Liver (tissue), 10 donors: ENCODE measurements at places on chromosomes 3 and 15. TPM values are rescaled to one million over a fixed set of nuclear protein-coding genes. Genes with fewer than 3 reads are reported as not detected.

- H3K27me3 ChIP-seq: no peaks in the 10 kb centered on the region
- no peaks in the 10 kb centered on the region for H3K36me3 ChIP-seq
- no peak for DNase-seq
- H3K4me1 ChIP-seq: no peaks in the 10 kb centered on the region
- no peak overlapping the region for H3K27ac ChIP-seq
Observed at GRCh38 chr15:32646291-32646690, 4.8 kb downstream of the SCG5 start.

DNA sequence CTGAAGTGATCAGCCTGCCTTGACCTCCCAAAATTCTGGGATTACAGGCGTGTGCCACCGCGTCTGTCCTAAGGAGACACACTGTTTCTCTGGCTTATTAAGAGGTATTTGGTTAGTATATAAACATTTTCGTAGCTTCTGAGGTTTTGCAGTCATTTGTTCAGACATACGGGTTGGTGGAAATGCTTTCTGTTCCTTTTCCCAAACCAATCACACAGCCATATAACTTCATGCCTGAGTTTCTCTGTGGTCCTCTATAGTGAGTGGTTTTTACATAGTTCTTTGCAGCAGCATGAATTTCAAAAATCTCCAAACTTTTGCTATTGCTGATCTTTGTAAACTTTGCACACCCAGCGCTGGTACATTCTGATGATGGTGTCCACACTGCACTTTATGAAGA is 100.5 kb downstream of the AKAP13 start:
- no peak overlapping the region for H3K4me3 ChIP-seq
- no peaks in the 10 kb centered on the region for H3K27me3 ChIP-seq
- H3K27ac ChIP-seq: no peak overlapping the region
- H3K36me3 ChIP-seq: no peaks in the 10 kb centered on the region

DNA sequence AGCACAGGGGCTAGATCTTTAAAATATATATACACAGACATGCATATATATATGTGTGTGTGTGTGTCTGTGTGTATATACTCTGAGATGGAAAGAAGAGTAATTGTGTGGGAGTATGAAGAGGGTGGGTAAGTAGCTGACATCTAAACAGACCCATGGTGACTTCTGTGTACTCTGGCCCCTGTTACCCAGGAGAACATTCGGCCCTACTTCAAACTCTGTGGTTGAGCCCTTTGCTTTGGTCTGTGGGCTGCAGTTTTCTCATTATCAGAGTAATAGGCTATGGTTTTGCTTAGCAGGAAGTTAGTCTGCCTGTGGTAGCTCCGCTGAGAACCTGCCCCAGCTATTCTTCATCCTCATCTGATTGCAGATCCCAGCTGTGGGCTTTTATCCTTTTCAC is 141.4 kb downstream of the RBPMS2 start:
- H3K4me1 ChIP-seq: peaks cover 23% of the 10 kb centered on the region
- no peak for DNase-seq
- H3K36me3 ChIP-seq: peaks cover 3% of the 10 kb centered on the region

SSUH2 gene
- 2.1 TPM for total RNA-seq

DNA sequence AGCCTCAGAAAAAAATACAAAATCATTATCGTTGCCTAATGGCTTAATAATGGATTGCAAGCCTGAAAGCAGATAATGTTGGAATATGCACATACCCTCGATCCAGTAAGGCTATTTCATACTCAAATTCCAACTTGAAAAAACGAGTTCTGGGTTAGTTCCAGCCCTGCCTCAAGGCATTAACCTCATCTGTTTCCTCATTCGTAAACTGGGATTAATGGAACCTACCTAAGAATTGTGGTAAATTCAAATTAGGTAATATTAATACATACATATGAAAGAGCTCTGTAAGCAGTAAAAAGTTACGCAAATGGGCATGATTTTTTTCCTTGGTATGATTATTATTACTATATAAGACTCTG is 107.5 kb downstream of the SRGAP3 start:
- no peaks in the 10 kb centered on the region for H3K36me3 ChIP-seq
- no peak overlapping the region for H3K4me3 ChIP-seq
- no peaks in the 10 kb centered on the region for H3K27me3 ChIP-seq
- DNase-seq: no peak
- H3K4me1 ChIP-seq: no peaks in the 10 kb centered on the region

KNG1 gene
- 605 TPM for total RNA-seq

GRCh38 chr15:89824607-89824867 is 9.9 kb upstream of the ANPEP start:
- no peak for DNase-seq
- H3K4me3 ChIP-seq: no peak overlapping the region
- H3K27ac ChIP-seq: no peak overlapping the region

GRCh38 chr3:179156170-179156569 is 8.0 kb downstream of the PIK3CA start:
- no peak overlapping the region for H3K4me3 ChIP-seq
- H3K4me1 ChIP-seq: peaks cover 5% of the 10 kb centered on the region
- DNase-seq: no peak
- H3K27me3 ChIP-seq: no peaks in the 10 kb centered on the region
- no peak overlapping the region for H3K27ac ChIP-seq

DNA sequence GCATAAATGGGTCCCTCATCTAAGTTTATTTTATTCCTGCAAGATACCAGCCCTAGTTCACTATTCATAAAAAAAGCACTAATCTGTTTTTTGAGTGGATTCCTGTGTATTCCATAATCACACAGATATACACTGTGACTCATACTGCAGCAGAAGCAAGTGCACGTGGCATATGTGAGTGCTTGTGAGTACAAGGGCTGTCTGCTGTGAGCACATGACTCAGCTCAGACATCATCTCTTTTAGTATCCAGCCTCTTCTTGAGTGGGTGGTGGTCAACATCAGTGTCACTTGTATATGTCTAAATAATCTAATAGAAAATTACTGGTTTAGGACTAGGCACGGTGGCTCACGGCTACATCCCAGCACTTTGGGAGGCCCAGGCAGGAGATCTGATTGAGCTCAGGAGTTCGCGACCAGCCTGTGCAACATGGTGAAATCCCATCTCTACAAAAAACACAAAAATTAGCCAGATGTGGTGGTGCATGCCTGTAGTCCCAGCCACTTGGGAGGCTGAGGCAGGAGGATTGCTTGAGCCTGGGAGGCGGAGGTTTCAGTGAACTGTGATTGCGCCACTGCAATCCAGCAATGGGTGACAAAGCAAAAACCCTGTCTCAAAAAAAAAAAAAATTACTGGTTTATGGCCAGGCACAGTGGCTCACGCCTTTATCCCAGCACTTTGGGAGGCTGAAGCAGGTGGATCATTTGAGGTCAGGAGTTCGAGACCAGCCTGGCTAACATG is 49.8 kb downstream of the NIPA2 start:
- H3K4me1 ChIP-seq: no peaks in the 10 kb centered on the region
- H3K4me3 ChIP-seq: no peak overlapping the region
- no peak overlapping the region for H3K27ac ChIP-seq
- DNase-seq: no peak
- peaks cover 10% of the 10 kb centered on the region for H3K36me3 ChIP-seq

DNA sequence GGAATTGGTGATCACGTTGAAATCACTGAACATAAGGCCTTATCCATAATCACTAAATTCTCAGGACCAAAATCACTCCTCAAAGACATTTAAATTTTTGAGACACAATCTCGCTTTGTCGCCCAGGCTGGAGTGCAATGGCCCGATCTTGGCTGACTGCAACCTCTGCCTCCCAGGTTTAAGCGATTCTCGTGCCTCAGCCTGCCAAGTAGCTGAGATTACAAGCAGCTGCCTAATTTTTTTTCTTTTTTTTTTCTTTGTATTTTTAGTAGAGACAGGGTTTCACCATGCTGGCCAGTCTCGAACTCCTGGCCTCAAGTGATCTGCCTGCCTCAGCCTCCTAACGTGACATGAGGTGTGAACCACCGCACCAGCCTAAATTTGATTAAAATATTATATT is 61.7 kb downstream of the PLOD2 start:
- peaks cover 12% of the 10 kb centered on the region for H3K4me1 ChIP-seq
- no peaks in the 10 kb centered on the region for H3K27me3 ChIP-seq
- H3K27ac ChIP-seq: no peak overlapping the region

DCBLD2 gene
- total RNA-seq: 14.7 TPM

DNA sequence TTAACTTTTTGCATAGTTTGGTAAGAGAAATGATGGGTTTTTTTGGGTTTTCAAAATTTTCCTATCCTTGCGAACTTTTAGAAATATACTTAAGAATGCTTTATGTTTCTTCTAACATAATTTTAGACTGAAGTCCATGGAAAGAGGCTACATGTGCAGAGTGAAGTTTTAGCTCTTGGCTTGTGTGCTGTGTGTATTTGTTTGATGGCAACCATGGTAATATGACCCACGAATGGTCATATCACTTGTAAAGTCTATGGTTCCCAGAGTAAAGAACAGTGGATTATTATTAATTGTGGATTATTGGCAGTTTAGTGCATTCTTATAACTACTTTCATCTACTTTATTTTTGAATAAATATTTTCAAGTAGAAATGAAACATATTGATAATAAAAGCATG is 124.0 kb upstream of the GOLGA6L4 start:
- no peak overlapping the region for H3K4me3 ChIP-seq
- DNase-seq: no peak
- H3K27me3 ChIP-seq: no peaks in the 10 kb centered on the region
- H3K36me3 ChIP-seq: no peaks in the 10 kb centered on the region
- H3K4me1 ChIP-seq: no peaks in the 10 kb centered on the region

GRCh38 chr3:186320862-186321568 is 41.0 kb downstream of the DGKG start:
- H3K4me3 ChIP-seq: no peak overlapping the region
- no peak for DNase-seq
- H3K27me3 ChIP-seq: no peaks in the 10 kb centered on the region
- H3K4me1 ChIP-seq: no peaks in the 10 kb centered on the region
- H3K36me3 ChIP-seq: no peaks in the 10 kb centered on the region

SERPINI2 gene
- total RNA-seq: not detected

GRIP2 gene
- total RNA-seq: 0.05 TPM

DNA sequence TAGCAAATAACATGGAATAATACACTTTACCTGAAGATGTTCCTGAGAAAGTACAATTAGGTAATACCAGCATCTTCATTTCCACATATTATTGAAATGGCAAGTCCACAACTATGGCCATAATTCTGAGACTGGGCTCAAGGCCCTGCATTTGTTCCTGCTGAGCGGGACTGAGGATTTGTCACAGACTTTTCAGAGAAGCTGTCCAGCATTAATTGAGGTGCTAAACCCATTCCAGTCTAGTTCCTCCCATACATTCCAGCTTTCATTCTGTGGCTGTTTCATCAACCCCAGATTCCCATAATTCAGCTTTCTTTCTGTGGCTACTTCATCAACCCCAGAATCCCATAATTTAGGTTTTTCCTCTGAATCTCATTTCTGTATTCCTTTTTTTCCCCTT is 293.4 kb upstream of the GBE1 start:
- H3K36me3 ChIP-seq: no peaks in the 10 kb centered on the region
- H3K4me3 ChIP-seq: no peak overlapping the region
- H3K27ac ChIP-seq: no peak overlapping the region
- no peaks in the 10 kb centered on the region for H3K27me3 ChIP-seq
- no peaks in the 10 kb centered on the region for H3K4me1 ChIP-seq

DNA sequence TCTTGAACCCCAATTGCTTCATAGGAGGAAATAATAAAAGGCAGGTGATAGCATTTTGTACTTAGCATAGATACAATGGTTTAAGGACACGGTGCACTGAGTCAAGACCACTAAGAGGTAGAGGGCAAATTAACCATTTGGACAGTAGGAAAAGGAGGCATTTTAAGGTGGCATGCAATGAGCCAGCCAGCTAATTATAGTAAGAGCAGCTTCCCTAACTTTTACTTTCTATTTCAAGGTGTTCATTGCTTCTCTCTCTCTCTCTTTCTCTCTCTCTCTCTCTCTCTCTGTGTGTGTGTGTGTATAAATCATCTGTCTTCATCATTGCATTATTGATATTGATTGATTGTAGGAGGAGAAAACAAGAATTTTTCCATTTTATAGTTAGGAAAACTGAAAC is 740.4 kb upstream of the CFAP20DC start:
- no peak for DNase-seq
- no peak overlapping the region for H3K27ac ChIP-seq
- H3K4me3 ChIP-seq: no peak overlapping the region
- no peaks in the 10 kb centered on the region for H3K4me1 ChIP-seq

DNA sequence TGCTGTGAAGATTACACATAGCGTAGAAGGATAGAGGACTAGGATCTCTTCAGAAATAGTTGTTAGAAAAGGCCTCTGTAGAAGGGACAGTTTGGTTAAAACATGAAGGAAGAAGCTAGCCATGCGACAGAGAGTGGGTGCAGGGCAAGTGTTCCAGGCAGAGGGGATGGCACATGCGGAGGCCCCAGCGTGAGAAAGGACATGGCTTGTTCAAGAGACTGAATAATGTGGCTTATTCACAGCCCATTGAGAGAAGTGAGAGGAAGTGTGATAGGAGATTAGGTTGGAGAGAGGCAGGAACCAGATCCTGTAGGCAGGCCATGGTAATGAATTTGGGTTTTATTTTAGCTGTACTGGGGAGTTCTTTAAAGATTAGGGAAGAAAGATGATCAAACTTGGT is 56.4 kb downstream of the NEO1 start:
- H3K27me3 ChIP-seq: no peaks in the 10 kb centered on the region
- no peak for DNase-seq
- H3K27ac ChIP-seq: no peak overlapping the region
- no peaks in the 10 kb centered on the region for H3K36me3 ChIP-seq
- H3K4me1 ChIP-seq: no peaks in the 10 kb centered on the region
- no peak overlapping the region for H3K4me3 ChIP-seq

DNA sequence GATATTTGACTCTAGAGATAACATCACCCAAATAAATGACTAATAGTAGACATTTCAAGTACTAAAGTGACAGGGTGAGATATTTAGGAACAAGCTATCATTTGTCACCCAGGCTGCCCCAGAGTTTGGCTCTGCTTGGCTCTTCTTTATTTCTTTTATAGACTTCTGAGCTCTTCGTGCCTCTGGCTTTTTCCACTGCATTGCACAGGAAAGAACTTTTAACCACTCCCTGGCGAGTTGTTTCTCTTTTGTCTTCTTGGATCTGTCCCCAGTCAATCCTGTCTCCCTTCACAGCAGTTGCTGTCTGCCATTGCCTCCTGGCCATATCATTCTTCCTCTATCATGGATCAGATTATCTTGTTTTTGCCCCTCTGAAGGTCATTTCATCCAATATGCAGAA is 339.2 kb upstream of the DCBLD2 start:
- no peak for DNase-seq
- H3K27me3 ChIP-seq: no peaks in the 10 kb centered on the region
